M059J (cell line): ENCODE measurements at places on chromosomes 11 and 22.

DNA sequence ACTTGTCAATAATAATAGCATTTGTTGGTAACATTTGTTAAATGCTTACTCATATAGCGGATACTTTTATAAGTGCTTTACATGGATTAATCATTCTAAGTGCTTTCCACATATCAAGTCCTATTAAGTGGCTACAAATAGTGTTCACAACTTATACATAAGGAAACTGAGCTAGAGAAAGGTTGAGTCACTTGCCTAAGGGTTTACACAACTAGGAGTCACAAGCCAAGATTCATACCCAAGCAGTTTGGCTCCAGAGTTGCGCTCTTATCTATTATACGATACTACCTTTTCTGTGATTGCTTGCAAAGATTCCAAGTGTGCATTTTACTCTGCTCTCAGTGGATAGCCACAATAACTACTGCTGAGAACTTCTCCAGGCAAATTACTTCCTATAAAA lies 215.9 kb upstream of the CCDC90B start:
- DNase-seq, result no peak

- DNase-seq, result no peak
Observed at GRCh38 chr11:42490506-42490905, 821.3 kb upstream of the API5 start.

- no peak for DNase-seq
Observed at GRCh38 chr22:17829695-17830042, 55.4 kb upstream of the BID start.

DNA sequence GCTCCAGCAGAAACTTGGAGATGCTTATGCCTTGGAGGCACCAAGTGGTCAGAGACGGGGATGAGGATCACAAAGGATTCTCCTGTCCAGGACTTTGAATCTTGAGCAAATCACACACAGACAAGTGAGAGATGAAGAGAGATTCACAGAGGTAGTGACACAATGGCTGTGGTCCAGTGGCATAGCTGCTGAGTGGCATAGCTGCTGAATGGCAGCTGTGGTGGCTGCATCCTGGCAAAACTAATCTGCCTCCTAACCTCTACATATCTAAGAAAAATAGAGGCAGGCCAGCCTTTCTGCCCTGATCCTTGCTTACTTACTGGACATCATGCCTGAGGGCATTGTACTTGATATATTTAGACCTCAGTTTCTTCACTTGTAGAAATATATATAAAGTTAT lies 102.6 kb downstream of the CD44 start:
- DNase-seq, result no peak

- peak; percentile 76 for DNase-seq
Observed at GRCh38 chr11:100930185-100930778, 199.3 kb downstream of the PGR start.

- DNase-seq, result peak; percentile 71
Observed at GRCh38 chr22:21014726-21015465, at the start of gene P2RX6. Gene P2RX6, plus strand, starts transcription at chr22:21015165. Its CDS starts 10 bp downstream, at chr22:21015175.

DNA sequence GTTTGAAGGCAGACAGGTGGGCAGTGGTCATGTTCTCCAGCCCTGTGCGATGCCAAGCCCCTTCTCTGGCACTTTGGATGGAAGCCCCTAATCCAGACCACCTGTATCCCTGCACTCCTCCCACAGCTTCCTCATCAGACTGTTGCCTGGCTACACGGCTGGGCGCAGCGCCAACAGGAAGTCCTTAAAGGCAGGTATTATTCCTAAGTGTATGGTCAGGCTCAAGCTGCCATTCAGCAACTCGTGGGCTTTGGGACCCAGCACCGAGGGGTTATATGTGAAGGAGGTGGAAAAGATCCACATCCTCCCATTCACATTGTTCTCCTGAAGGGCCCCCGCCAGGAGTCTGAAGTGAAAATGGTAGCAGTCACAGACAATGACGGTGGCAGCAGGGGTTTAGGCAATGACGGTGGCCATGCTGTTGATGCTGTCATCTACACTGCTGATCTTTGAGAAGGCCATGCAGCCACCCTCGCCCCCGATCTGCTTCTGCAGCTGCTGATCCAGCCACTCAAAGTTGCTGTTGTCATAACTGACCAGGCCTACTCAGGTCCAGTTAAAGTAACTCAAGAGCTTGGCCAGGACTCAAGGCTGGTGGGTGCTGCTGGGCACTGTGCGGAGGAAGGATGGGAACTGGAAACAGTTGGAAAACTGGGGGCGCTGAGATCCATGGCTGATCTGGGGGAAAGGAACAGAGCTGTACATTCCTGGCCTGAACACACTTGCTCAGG lies 27.7 kb downstream of the OR6Q1 start:
- peak; percentile 25 for DNase-seq

GRCh38 chr11:13883042-13883441 lies 79.5 kb upstream of the SPON1 start:
- DNase-seq, result no peak

- DNase-seq, result no peak
Observed at GRCh38 chr11:47564933-47565339, 463 bp upstream of the PTPMT1 start.

DNA sequence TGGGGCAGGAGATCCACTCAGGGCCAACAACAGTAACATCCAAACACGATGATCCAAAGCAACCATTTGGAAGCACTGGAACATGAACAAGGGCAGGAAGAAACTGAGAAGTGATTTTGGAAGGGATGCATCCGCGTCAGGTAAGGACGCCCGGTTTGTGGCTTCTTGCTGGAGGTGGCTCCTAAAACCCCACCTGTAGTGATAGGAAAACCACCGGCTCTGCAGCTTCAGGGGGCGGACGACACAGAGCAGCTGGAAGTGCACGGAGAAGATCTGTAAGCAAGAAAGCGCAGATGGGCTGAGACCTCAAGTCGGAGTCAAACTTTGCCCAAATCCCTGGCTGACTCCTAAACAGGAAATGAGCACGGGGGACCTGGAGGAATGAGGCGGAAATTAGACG lies 1066.1 kb downstream of the BRD1 start:
- no peak for DNase-seq

DNA sequence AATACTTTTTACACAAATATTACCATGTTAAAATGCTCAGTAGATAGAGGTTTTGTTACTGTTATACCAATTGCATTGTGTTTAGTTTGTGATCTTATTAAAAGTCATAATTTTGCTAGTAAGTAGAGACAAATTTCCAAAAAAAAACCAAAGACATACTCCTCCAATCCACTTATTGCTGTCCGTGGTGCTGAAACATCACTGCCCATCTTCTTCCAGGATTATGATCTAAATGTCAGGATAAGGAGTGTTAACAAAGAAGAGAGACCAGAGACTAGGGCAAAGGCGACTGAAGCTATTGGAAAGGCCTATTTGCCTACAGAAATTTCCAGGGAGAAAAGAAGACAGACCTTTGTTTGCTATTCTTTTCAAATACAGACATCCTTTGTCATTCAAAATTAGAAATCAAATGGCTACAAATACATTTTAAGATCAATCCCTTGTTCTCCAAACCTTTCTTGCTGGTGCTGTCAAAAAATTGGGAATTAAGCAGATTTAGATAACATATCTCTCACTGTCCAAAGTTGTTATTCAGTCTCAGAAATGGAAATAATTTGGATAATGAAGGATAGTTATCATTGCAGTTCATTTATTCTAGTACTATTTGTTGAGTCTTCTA lies 199.7 kb downstream of the C11orf91 start:
- DNase-seq, result peak; percentile 67
